ENCODE measurements at places on chromosomes 3 and 15.

GRCh38 chr15:91117375-91117774 lies 17.3 kb downstream of the SV2B start:
- DNase-seq, result no peak

- no peak for DNase-seq
Measured at GRCh38 chr15:36766449-36766848, 187.0 kb downstream of the CDIN1 start.

GRCh38 chr3:190996181-190996775 lies 133.8 kb upstream of the GMNC start:
- no peak for DNase-seq

DNA sequence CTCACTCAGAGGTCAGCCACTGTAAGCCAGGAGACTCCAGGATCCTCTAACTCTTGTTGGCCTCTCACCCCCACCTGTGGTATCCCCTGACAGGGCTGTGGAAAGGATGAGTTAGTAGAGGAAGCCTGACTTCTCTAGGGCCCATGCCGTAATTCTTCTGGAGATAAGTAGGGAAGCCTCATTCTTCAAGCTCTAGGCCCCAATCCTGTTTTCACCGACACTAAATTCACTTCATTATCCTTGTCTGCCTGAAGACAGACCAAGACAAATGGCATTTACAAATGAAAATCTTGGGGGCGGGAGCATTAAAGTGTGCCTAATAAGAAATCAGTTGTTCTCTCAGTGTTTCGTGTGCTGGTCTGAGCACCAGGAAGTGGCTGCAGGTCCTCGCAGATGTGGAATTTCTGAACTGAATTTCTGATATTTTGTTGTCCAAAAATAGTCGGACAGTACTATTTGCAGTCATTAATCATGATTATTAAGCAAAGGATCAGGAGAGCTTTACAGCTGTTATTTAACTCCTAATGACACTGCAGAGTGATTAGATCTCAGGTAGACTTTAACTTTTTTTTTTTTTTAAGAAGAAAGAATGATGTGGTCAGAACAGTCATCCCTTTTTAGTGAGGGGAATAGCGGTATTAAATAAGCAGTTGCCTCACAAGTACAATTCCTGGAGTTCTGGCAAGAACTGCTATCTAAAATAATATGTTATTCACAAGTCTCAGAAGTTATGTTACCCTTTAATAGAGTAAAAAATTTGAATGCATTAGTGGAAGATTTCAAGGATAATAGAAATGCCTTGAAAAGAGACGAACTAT lies 58.4 kb downstream of the RBMS3 start:
- DNase-seq, result no peak

DNA sequence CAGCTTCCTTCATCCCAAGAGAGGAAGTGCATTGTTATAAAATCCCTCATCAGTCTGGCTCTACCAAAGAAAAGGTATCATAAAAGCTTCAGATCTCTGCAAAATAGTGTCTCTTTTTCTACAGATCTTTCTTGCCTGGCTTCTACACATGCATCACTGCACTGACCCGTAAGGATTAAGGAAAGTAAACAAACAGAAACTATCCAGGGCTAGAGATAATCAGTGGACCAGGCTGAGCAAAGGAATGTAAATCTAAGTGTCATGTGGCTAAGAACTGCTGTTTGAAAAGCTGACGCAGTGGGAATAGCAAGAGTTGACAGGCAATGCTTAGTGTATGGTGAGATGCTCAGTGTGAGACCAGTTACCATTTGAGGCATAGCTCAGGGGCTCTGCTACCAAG lies 339.7 kb downstream of the IL5RA start:
- DNase-seq, result no peak

DNA sequence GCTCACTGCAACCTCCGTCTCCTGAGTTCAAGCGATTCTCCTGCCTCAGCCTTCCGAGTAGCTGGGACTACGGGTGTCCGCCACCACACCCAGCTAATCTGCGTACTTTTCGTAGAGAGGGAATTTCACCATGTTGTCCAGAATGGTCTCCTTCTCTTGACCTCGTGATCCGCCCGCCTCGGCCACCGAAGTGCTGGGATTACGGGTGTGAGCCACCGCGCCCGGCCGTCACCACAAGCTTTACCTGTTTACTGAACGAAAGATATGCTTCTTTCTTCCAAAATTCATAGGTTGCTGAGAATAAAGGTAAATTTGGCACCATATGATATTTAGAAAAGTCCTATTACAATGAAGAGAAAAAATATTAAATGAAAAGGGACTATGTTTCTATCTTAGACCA lies 333.5 kb upstream of the EPHA6 start:
- no peak for DNase-seq

DNA sequence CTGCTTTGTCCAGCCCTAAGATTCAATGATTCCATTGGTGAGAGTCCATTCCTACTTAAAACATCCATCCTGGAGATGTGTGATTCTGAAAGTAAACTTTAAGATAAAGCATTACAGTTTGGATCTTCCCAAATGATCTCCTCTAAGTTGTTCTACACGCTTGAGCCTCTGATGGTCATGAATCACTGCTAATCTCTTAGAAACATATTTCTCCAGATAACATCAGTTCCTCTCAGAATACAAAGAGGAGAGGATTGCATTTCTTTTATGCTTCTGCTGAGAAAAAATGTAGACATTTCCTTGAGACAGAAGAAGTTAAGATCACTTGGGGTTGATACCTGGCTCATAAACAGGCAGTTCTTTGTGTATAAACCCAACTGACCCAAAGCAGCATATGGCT lies 281.2 kb upstream of the DPH6 start:
- DNase-seq, result no peak

GRCh38 chr3:140236836-140237501 lies 302.0 kb downstream of the CLSTN2 start:
- no peak for DNase-seq

GRCh38 chr3:50120364-50121071 lies 31.8 kb downstream of the RBM5 start:
- no peak for DNase-seq

DNA sequence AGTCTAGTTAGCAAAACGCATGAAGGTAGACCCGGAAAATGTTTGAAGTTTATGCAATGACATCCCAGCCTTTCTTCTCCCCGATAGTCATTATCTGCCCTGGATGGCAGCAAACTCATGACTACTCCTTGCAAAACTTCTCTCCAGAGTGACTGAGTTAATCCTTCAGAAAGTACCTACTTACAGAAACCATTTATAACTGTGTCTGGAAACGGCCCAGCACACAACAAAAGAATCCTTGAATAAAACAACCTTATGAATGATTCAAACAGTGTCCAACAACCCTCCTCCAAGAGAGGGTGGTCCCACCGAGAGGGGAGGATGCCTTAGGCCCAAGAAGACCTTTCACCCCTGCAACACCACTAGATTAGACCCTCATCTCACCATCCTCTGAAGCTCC lies 14.2 kb downstream of the ST8SIA2 start:
- no peak for DNase-seq

All from DMS79 (cell line).